ENCODE measurements at places on chromosomes 4 and X.

- DNase-seq = no peak
Measured at GRCh38 chr4:54548831-54549460, 108.8 kb upstream of the KIT start.

DNA sequence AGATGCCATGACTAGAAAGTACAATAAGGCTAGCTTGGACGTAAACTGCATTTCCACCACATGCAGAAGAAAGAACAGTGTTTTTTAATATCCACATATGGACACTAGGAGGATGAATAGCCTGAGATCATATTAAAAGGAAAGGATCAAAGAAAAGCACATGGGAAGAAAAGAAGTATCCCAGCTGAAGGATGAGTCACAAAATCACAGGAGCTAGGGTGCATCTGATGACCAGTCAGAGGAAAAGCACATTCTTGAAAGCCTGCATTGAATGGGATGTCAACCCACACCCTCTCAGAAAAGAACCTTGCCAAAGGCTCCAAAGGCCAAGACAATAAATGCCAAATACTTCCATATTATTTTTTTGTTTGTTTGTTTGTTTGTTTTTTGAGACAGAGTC is 56.8 kb upstream of the PRDX4 start:
- no peak for DNase-seq

DNA sequence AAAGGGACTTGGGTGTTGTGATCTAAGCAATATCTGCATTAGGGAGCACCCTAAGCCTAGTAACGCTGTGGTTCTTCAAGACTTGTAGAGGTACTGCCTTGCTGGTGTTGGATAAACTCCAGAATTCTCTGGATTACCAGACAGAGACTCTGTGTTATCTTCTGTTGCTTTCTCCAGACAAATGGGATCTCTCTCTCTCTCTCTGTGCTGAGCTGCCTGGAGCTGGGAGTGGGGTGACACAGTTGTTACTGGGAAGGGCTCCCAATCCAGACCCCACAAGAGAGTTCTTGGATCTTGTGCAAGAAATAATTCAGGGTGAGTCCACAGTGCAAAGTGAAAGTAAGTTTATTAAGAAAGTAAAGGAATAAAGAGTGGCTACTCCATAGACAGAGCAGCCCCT is 48.8 kb downstream of the MCUB start:
- no peak for DNase-seq

DNA sequence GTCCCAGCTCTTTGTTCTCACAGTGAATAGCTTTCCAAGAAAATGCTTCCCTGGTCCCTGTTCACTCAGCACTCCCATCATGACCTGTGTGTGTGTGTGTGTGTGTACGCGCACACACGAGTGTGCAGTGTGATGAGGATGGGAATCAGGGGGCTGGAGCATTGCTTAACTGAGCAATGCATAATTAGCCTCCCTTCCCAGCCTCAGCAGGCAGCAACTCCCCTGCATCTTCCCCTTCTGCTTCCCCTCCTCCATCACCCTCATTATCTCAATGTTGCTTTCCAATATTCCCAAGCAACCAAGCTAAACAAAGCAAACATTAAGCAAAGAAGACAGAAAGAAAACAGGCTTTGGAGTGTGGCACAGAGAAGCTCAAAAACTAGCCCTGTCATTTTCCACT is 137.0 kb downstream of the RBM47 start:
- no peak for DNase-seq

GRCh38 chr4:71004281-71004851 is 10.9 kb downstream of the DCK start:
- DNase-seq = no peak

DNA sequence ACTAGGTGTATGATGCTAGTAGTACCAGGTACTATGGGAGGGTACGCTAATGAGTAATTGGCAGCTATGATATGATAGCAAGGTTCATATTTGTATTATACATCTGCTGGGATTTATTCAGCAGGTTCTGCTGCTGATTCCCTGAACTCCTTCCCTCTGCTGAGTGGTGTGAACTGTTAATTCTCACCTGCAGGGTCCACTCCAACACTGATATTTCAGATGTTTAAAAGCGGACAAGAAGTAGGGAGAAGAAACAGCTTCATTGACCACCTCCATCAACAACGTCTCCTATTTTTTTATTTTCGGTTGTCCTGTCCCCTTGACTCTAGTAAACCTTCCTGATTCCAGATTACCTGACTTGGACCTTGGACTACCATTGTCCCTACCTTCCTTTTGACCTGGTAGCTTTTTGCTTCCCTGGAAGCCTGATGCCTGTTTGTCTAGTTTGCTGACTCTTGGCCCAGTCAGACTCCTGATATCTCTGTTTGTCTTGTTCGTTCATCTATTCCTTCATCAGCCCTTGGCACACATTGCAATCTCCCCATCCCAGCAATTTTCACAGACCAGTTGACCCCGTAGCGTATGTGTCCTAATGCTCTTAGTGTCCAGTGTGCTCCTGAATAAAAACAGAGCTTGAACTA is 34.0 kb upstream of the RNF128 start:
- DNase-seq = no peak

DNA sequence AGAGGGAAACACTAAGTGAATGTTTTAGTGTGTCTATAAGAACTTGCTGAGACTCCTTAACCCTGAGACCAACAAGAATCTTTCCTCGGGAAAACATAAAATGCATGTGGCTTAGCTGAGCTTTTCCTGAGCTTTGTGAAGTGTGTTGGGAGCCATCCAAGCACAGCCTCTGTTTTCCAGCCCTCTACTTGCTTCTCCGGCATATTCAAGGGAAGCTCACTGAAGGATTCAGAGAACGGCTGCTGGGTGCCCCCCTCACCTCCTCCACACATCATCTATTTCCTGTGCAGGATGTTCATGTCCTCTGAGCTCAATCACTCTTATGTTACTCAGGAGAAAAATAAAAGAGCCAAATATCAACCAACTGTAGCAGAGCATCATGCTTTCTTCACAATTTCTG is 492.1 kb downstream of the IL15 start:
- no peak for DNase-seq

GRCh38 chr4:16676230-16676770 is 222.1 kb downstream of the LDB2 start:
- DNase-seq = no peak

DNA sequence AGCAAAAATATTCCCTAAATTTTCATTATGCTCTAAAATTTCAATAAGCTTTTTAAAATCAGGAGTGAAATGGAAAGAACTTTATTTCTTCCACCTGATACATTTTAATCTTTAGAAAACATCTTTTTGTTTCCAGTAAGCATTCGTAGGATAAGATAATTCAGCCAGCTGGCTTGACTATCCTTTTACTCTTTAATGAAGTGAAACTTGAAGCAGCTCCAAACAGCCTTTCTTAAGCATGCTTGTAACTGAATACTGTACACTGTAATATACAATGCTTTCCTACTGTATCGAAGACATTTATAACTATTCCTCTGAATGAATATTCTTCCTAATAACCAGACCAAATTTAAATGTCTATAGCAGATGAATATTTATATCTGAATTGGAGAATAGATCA is 98.8 kb downstream of the KLHL4 start:
- no peak for DNase-seq

DNA sequence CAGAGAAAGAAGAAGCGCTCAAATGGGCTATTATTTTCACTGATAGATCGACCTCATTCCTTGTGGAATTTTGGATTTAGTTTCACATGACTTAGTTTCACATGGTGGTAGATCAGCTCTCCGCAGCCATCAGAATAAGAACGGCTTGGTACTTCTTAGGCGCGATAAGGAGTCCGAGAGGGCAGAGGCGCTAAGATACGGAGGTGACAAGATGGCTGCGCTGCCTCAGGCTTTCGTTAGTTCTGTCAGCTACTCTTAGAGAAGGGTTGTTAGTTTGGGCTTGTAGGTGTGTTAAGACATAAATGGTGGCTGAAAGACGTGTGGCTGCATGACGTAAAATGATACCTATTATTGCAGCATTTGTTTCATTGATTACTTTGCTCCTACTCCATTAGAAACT is 169.1 kb downstream of the UNC5C start:
- no peak for DNase-seq

DNA sequence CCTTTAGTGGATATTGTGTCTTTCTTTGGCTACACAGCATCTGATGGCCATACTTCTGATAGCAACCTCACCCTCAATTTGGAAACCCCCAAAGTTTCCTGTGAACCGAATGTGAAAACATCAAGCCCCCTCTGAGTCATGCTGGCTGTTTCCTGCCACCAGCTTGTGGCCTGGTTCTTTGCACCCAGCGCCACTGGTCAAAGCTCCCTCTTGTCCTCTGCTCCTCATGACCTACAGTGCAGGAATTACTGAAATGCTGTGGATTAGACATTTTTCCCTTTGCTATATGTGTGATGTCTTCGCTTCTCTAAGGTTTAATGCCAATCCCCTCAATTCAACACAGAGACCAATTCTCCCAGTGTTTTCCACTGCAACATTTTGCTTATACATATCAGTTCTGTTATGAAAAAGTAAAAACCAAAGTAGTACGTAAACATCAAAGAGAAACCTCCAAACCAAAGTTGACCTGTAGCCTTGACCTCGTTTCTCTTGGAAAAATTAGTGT is 224.0 kb upstream of the TENM3 start:
- no peak for DNase-seq

- DNase-seq = no peak
Measured at GRCh38 chr4:142762280-142762679, 83.8 kb downstream of the INPP4B start.

- no peak for DNase-seq
Measured at GRCh38 chr4:8780086-8780485, 91.6 kb downstream of the HMX1 start.

DNA sequence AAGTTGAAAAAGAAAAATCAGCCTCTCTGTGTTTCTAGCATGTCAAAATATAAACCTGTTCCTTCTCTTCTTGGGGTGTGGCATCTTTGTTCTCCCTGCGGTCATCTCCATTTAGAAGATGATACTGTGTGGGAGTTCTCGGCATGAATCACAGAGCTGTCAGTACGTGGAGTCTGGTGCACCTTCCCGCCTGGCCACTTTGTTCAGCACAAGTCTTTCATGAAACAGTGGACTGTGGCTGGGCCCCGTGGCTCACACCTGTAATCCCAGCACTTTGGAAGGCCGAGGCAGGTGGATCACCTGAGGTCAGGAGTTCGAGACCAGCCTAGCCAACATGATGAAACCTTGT is 166.5 kb downstream of the MAML3 start:
- no peak for DNase-seq

DNA sequence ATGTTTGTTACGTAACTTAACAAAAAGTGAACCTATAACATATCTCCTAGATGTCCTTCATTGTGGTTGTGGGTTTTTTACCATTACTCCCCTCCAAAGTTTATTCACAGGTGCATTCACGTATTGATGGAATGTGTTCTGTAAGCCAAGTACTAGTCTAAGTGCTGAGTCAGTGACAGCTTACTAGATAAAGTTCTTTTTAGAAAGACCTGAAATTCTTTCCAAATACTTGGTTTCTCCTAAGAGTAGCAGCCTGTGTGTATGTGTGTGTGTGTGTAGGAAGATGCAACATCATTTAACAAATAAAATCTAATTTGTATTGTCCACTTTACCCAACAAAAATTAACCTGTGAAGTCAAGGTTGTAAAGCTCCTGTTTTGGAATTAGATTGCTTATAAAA is 22.1 kb downstream of the NAP1L5 start:
- no peak for DNase-seq

DNA sequence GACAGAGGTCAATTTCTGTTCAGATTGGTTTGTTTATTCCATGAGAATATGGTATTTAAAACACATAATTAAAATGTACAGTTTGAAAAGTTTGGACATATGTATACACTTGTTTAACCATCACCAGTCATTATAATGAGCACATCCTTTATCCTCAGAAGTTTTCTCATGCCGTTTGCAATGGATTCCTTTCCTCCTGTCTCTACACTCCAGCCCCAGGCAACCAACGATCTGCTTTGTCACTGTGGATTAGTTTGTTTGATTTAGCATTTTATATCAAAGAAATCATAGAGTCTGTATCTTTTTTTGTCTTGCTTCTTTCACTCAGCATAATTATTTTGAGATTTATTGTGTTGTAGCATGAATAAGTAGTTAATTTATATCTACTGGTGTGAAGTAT is 243.0 kb upstream of the TRAM1L1 start:
- DNase-seq = no peak

DNA sequence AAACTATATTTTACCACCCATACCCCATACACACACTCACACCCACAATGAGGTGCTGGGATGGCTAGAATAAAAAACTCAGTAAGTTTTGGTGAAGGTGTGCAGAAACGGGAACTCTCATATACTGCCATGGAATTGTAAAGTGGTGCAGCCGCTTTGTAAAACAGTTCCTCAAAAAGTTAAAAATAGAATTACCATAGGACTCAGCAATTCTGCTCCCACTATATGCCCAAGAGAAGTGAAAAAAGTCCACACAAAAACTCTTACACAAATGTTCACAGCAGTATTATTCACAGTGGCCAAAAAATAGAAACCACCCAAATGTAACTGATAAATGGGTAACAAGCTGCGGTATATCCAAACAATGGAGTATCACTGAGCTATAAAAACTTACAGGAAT is 6.5 kb downstream of the CENPU start:
- no peak for DNase-seq

DNA sequence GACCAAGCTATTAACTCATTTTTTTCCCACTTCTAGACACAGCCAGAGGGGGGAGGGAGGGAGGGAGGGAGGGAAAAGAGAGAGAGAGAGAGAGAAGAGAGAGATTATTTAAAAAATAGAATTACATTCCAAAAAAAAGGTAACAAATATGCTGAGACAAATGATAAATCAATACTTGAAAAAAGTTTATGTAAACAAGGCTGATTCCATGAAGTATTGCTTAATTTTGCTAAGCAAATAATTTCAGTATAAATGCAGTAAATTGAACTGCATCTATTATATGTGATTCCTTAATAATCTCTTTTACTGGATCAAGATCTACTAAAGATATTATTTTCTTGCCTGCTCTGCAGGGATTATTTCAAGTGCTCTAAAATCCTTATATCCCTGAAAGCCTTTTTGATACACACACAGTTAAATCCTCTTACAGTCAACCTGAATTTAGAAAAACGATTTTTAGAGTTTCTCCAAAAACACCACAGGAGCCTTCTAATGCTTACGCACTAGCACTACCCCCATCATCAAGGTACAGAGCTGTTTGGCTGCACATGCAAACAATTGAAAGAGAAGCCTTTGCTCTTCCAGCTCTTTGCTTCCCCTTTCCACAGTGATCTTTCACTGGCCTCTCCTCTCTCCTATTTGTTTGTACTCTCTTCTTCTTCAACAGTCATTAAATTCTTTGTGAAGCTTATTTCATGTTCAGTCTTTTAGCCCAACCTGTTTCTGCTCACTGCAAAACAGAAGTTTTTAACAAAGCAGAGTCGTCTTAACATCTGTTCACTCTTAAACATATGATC is 426.3 kb upstream of the FAM241A start:
- no peak for DNase-seq

- DNase-seq = no peak
Measured at GRCh38 chr4:81350040-81350439, 121.7 kb downstream of the RASGEF1B start.

DNA sequence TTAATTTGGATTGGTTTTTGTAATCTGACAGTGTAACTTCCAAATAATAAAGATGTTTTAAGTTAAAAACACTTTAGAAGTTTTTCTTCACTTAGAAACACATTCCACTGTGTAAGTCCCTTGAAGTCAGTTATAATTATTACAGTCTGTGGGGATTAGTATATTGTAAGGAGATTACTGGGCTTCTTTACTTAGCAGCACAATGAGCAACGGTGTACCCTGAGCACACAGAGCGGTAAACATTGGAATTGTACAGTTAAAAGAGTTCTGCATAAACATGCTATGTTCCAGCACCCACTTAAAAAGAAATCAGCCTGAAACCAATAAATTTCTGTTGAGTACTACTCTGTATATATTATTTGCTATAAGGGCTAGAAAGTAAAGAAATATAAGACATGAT is 44.3 kb downstream of the CCSER1 start:
- DNase-seq = no peak
